Right forelimb (tissue), 1 donor: ENCODE measurements at places on chromosomes 2 and 18.
A peak's percentile ranks its signal among the peaks of the same experiment; 100 is the strongest.

GRCh38 chr2:105775809-105776559 is 31.3 kb downstream of the NCK2 start:
- peak; percentile 27 for DNase-seq

DNA sequence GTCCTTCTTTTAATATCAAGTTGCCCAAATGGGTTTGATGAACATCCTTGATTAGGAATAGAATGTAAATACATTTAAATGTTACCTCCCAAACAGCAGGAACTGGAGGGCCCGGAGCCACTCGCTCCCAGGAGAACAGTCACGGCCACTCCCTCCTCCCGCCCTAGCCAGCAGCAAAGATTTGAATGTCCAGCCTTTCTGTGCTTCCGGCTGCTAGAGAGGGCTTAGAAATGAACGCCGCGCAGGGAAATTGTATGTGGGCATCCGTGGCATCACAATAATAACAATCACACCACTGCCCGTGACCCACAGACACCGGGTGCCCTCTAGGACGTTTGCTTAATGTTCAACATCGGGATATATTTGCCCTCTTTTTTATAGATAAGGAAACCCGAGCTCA is 164.9 kb upstream of the SALL3 start:
- no peak for DNase-seq

GRCh38 chr2:212180408-212181083 is 358.1 kb downstream of the ERBB4 start:
- DNase-seq: no peak

GRCh38 chr2:170339750-170340692 is 162.1 kb downstream of the MYO3B start:
- DNase-seq: no peak

DNA sequence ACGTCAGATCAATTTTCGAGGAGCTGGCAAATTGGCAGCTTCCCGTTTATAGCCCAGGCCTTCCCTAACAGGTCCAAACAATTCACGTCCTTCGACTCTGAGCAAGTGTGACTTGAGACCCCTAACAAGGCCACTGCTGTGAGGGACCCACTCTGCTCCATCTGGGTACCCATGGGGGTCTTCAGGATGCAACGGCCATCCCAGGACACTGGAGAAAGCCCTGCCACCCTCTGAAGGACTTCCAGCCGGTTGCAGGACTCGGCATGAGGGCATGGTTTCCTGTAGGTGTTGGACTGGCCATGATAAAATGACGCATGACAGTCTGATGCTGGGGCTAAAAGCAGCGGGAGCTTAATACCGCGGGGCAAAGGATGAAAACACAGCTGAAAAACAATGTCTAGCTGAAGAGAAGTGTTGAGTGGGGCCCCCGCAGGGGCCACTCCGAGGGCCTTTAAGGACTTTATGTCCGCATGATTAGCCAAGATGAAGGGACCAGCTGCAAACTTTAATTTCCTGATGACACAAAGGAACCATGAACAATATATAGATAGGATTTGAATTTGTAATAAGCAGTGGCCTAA is 113.3 kb upstream of the ZNF521 start:
- DNase-seq: no peak

- no peak for DNase-seq
Observed at GRCh38 chr2:20565623-20566236, 85.2 kb downstream of the HS1BP3 start.

DNA sequence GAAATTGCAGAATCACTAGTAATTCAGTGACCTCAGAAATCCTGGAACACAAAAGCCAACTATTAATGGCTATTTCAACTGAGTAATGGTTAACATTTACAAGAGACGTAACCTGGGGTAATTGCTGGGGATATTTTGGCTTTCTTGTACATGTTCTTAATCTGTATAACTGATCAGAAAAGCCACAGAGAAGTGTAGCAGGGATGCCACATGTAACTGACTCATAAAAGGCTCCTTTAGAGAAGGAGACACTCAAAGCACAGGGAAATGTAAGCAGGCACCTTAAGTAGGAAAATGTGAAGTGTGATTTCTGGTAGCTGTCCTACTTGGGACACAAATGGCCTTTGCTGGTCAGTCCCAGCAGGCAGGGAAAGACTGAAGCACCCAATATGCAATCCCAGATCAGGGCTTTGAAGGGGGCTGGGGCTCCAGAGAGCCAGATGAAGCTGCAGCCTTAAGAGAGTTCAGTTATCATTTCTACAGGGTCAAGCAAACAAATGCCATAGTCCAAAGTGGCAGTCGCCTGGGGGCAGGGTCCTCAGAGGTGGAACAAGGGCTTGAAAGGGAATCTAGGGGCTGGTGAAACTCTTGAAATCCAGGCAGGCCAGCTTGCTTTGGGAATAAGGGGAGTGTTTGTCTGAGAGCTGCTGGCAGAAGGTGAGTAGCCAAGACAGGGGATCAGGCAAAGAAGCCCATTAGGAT is 7.2 kb upstream of the SPOPL start:
- no peak for DNase-seq

- no peak for DNase-seq
Observed at GRCh38 chr18:59954241-59954640, 54.4 kb downstream of the PMAIP1 start.

GRCh38 chr18:37762076-37762621 is 196.6 kb upstream of the CELF4 start:
- no peak for DNase-seq

DNA sequence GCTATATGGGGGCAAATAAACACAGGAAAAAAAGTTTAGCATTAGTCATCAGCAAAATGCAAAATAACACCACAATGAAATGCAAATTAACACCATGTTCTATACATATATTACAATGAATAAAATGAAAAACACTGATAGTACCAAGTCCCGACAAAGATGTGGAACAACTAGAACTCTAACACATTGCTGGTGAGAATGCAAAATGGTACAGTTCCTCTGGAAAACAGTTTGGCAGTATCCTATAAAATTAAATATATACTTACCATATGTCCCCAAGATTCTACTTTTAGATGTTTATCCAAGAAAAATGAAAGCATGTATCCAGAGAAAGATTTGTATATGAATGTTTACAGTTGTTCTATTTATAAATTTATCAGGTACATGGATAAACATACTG is 198.9 kb downstream of the NRXN1 start:
- no peak for DNase-seq

DNA sequence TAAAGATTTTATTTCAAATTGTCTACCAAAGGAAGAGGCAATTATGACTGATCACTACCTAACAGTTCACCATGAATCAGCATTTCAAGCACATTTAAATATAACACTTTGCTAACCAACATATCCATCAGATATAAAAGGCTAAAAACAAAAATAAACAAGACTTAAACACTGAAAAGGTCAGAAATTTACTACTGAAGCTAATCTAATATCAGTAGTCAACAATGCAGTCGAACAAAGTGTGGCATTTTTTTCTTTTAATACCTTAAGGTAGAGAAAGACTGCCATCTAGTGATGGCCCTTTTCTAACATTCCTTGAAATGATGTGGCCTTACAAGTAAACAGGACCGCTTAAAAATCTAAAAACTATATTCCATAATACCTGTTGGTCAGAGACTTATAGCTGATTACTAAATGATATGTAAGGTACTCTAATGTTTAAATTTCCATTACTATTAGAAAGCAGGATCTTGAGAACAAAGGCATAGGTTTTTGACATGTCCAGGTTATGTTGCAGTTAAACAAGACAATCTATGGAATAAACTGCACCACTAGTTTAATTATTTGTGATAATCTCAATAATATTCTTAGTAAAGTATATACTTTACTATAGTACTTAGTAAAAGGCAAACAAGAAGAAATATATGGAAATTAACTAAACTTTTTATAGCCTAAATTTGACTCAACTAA is 80.0 kb downstream of the EXOC6B start:
- DNase-seq: no peak

GRCh38 chr2:7022492-7023385 is 105.5 kb downstream of the RNF144A start:
- DNase-seq: no peak

DNA sequence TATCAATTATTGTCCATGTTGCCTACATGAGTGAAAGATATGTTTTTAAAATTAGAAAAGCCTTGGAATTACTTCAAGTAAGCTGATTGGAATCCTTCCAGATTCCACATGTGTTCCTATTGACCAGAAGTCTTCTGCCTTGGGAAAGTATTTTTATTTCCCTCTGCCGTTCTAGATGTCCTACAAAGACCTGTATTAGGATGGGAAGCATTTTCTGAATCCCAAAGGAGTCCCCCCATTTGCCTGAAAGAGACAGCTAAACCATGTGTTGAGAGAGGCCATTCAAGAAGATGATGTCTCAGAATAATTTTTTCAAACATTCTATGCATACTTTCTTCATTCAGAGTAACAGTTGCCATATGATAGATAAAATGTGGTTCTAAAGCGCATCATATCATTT is 19.0 kb upstream of the MYO1B start:
- no peak for DNase-seq

- no peak for DNase-seq
Observed at GRCh38 chr2:235270956-235271355, 222.9 kb upstream of the AGAP1 start.

- DNase-seq: no peak
Observed at GRCh38 chr2:178142274-178143065, 30.2 kb downstream of the RBM45 start.

DNA sequence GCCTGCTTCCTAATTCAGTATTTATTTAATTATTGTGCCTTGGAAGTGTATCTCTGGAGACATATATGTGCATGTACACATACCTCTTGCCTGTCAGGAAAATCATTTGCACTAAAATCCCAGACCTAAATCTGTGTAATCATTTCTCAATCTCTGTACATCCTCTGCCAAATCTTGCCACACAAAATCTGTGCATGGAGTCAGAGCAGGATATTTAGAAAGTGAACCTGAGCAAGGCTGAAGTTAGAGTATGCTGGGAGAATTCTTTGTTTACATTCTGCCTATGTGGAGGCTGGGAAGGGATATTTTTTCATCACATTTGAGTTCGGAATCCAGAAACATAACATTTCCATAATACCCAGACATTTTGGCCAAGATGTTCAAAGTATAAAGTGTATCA is 9.3 kb downstream of the XRCC5 start:
- no peak for DNase-seq

GRCh38 chr2:217838409-217838831 is 164.4 kb downstream of the TNS1 start:
- no peak for DNase-seq

GRCh38 chr2:122080316-122080715 is 324.9 kb downstream of the TSN start:
- DNase-seq: no peak

GRCh38 chr2:241538838-241539615 is 19.5 kb upstream of the BOK start:
- DNase-seq: no peak

GRCh38 chr18:24731158-24731557 is 270.7 kb downstream of the HRH4 start:
- no peak for DNase-seq

DNA sequence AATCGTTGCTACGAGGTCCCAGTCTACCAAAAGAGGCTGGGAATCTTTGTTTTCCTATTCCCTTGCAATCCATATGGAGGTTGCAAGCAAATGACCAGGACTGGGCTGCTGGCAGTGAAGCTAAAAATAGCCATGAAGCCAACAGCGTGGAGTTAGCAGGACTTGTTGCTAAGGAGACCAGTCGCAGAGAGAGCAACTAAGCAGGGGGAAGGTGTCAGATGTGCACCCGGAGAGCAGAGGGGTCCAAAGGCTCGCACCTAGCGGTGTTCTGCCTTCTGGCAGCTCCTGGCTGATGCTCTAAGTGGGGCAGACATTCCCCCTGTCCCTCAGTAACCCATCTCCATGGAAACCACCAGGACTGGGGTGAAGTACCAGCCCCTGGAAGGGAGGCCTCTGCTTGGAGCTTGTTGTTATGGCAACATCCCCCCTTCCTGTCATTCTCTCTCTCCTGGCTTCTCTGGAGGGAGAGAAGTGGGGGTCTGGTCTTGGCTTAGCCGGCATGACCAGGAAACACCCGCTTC is 84.6 kb downstream of the DNMT3A start:
- peak; percentile 51 for DNase-seq

GRCh38 chr2:236916651-236917050 is 169.0 kb upstream of the COPS8 start:
- DNase-seq: no peak

DNA sequence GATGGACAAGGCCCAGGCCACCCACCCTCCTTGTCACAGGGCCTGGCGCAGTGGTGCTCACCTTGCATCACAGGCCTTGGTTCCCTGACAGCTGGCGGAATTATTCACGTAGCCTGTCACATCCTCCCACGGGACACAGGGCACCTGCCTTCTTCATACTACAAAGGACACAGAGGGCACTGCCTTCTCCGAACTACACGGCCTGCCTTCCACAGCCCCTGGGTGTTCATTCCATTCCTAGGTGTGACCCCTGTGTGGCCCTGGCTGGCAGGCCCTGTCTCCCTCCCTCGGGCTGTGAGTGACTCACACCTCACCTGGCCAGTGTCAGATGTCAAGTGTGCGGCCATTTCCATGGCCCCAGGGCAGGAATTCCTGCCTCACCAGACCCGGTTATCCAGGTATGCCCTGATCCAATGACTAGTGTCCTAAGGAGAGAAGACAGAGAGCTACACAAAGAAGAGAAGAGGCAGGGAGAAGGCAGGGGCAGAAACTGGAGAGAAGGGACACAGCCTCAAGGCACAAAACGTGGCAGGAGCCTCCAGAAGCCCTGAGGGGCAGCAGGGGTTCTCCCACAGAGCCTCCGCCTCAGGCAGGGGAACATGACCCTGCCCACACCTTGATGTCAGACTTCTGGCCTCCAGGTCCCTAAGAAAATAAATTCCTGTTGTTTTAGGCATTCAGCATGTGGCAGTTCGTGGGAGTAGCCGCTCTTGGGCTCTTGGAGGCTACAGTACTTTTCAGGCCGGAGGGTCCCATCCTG is 43.4 kb downstream of the MBP start:
- DNase-seq: no peak

GRCh38 chr18:1392865-1393734 is 488.4 kb downstream of the ADCYAP1 start:
- DNase-seq: no peak

DNA sequence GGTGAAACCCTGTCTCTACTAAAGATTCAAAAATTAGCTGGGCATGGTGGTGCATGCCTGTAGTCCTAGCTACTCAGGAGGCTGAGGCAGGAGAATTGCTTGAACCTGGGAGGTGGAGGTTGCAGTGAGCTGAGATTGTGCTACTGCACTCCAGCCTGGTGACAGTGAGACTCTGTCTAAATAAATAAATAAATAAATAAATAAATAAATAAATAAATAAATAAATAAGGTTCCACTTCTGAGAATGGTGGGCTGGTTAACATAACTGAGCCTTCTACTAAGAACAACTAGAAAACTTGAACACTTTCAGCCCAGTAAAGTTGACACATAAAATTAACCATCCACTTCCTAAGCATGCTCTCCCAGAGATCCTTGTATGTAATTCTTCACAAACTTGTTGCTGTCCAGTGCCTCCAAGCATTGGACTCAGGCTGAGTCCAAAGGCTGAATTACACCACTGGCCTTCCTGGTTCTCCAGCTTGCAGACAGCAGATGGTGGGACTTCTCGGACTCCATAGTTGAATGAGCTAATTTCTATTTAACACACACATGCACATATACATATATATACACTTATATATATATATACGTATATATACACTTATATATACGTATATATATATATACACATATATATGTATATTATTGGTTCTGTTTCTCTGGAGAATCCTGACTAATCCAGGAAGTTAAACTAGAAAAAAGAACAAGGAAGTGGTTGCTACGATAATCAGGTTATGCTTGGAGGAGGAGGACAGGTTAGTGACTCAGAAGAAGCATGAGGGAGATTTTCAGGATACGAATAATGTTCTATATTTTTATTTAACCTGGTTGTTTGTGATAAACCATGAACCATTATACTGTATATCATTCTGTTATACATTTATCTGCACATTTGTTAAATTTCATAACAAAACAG is 348.8 kb downstream of the METTL4 start:
- DNase-seq: no peak

GRCh38 chr2:230335461-230335863 is 8.5 kb downstream of the SP140L start:
- no peak for DNase-seq
